DMS 273 treated with DMSO at 0.1 percent for 48 hours (cell line): ENCODE measurements at places on chromosomes 5 and 9.

DNA sequence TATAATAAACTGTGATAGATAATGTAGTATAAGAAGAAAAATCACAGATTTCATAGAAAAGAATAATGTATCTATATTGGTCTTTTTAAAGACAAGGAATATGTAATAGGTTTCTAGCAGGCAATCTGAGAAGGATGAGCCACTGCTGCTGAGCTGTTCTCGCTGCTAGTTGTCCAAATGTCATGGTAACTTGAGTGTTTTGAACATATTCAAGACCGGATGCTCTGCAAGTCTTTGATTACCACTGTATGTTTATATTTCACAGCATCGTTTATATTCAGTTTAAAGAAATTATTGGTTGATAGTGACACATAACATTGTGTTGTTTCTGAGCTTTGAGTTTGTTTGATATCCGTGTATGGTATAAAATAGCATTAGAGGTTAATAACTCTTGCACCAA, 9.6 kb downstream of the C5orf47 start:
- no peak for DNase-seq

GRCh38 chr9:95026148-95026524, 291.4 kb downstream of the FANCC start:
- DNase-seq: no peak

DNA sequence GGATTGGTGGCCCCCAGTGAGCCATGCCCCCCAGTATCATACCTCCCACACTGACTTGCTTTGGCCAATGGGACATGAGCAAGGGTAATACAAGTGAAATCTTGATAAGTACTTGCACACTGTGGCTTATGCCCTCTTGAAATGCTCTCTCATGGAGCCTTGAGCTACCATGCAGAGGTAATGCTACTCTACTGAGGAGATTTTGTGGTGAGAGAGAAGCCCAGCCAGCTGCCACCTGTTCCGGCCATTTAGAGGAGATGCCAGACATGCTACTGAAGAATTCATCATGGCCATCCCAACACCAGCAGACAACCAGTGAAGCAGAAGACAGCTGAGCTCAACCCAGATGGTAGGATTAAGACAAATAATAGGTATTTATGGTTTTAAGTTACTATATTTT, 299.5 kb downstream of the MEF2C start:
- DNase-seq: no peak

GRCh38 chr9:101579711-101580545, 14.8 kb downstream of the PPP3R2 start:
- DNase-seq: no peak
